ENCODE measurements at places on chromosomes 11 and 22.

GRCh38 chr11:58024601-58025091 lies 965 bp downstream of the OR9Q1 start:
- DNase-seq = no peak

DNA sequence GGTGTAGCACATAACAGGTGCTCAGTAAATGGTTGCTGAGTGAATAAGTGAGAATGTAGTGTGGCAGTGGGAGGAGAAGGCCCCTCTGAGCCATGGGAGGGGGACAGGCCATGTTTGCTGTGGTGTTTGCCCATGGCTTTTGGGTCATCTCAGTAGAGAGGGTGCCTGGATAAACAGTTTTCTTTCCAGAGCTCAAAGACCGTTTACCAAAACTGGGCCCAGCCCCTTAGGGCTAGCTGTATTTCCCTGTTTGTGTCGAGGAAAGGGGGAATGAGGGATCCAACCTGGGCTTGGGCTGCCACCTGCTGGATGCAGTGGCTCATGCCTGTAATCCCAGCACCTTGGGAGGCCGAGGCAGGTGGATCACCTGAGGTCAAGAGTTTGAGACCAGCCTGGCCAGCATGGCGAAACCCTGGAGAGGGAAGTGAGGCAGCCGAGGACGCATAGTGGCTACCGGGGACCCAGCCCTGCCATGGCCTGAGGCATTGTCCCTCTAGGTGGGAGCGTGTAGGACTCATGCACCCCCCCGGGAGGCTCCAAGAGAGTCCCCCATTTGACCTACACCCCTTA lies 8.7 kb upstream of the LTO1 start:
- no peak for DNase-seq

DNA sequence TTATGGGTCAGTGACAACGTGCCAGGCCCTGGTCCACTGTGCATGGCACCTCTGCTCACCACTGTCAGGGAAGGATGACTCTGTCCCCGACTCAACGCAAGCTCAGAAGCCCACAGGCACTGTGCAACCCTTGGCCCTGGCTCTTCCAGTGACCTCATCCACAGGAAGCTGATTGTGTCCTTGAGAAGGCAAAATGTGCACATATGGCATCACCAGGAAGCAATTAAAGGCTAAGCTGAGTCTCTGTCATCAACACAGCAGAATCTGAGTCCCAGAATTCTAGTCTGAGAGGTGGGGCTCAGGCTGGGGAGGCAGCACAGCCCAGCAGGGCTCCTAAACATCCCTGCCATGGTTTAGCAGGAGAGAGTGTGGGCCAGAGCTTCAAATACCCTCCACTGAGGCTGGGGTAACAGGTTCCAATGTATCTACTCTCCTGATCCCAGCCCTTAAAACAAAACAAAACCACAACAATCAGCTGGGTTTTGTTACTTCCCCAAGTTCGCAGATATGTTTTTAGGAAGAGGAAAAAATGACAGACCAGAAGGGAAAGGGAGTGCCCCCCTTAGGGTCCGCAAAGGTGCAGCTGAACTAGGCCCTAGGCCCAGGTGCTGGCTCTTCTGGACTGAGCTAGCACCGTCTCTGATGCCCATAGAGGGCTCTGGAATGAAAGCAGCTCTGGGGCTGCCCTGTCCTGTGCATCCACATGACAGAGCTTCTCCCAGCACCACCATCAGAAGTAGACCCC lies 33.5 kb upstream of the GNAZ start:
- DNase-seq = no peak

- no peak for DNase-seq
These were observed 97.7 kb downstream of the MPPED2 start for GRCh38 chr11:30488304-30488998.

GRCh38 chr11:27159335-27159679 lies 118.7 kb downstream of the BBOX1 start:
- no peak for DNase-seq
